ENCODE measurements at places on chromosomes 7 and 10.

DNA sequence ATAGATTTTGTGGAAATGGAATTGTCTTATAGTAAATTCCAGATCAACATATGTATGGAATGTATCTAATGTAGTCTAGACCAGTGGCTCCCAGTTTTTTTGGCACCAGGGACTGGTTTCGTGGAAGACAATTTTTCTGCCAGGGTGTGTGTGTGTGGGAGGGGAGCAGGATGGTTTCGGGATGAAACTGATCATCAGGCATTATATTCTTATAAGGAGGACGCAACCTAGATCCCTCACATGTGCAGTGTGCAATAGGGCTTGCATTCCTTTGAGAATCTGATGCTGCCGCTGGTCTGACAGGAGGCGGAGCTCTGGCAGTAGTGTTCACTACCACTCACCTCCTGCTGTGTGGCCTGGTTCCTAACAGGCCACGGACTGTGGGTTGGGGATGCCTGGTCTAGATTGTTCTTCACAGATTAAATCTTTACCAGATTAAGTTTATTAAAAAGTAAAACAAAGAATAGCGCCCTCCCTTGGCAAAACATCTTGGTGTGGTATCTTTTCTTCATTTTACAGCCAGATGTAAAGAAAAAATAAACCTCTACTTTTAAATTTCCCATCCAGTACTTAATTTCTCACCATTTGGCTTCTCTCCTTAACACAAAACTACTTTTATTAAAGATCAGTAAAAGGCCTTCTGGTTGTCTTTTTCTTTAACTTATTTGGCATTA is 48.4 kb downstream of the SEPTIN7 start:
- H3K4me3 ChIP-seq: no peak overlapping the region
- no peak for DNase-seq
- no peaks in the 10 kb centered on the region for H3K4me1 ChIP-seq
- H3K27me3 ChIP-seq: no peaks in the 10 kb centered on the region

DNA sequence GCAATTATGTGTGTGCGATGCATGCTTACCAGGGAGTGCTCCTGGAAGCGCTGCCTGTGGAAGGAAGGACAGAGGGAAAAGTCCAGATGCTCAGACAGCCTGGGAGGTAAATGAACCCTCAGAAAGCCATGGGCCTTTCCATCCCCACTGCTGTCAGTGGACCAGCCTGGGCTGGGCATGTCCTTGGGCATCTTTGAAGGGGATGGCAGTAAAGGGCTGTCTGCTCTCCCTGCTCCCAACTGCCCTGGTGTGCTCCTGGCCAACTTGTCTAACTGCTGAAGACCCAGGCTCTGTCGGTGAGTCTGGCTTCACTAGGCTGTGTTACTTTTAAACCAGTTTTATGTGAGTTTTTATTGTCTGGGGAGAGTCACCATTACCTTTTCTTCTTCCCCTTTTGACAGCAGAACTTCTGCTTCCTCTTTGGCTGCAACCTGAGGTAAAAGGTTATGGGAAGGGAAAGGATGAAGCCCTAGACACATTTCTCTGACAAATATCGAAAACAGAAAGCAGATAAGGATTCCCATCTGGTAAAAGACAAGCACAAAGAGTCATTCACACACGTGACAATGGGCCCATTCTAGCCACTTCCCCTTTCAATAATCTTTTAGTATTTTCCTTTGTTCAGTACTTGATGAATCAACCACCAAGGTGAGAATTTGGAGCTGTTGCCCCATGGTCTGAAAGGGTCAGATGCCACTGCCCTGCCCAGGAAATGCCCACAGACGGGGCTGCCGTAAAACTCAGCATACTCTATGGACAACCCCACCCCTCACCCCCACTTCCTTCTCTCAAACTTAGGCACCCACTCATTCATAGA is 27.6 kb upstream of the PIK3AP1 start:
- no peak overlapping the region for H3K27ac ChIP-seq
- H3K36me3 ChIP-seq: no peaks in the 10 kb centered on the region
- no peak overlapping the region for H3K4me3 ChIP-seq
- DNase-seq: no peak
- peaks cover 2% of the 10 kb centered on the region for H3K27me3 ChIP-seq
- H3K4me1 ChIP-seq: peaks cover 3% of the 10 kb centered on the region

- no peaks in the 10 kb centered on the region for H3K27me3 ChIP-seq
- DNase-seq: no peak
- no peaks in the 10 kb centered on the region for H3K36me3 ChIP-seq
- H3K27ac ChIP-seq: no peak overlapping the region
- no peak overlapping the region for H3K4me3 ChIP-seq
- no peaks in the 10 kb centered on the region for H3K4me1 ChIP-seq
These were observed 280.1 kb upstream of the PTER start for GRCh38 chr10:16156681-16157080.

DNA sequence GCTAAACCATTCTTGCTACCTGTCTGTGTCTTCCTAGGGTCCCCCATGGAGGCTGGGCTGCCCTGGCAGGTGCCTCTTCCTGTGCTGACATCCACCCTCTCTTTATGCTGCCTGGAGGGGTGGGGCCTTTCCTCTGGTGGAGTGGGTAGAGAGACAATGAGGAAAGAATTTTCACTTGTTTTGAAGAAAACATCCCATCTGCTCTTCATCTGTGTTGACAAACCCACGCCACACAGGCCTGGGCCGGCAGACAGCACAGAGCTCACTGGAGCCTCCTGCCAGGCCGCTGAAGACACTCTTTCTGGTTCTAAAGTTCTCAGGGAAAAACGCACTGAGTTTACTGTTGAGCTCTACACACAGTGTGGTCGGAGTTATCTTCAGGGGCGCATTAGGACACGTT is 328.2 kb downstream of the GLRX3 start:
- no peaks in the 10 kb centered on the region for H3K36me3 ChIP-seq
- DNase-seq: no peak
- H3K4me3 ChIP-seq: no peak overlapping the region
- no peaks in the 10 kb centered on the region for H3K27me3 ChIP-seq
- H3K4me1 ChIP-seq: no peaks in the 10 kb centered on the region

DNA sequence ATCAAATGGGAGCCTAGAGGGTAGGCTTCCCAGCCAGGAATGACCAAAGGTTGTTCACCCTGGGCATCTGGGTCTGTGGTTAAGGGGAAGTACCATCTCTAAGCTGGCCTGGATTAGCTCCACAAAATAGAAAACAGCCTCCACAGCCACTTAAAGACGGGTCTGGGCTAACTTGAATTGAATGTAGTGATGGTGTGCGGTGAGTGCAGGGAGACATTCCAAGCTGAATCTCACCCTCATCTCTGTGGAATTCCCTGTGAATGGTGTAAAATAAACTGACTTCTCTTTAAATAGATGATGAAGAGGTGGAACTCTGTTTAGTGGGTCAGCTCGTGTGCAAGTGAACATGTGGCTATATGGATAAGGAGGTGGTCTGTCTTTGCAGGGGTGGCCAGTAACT is 251.0 kb downstream of the DYNC1I1 start:
- no peaks in the 10 kb centered on the region for H3K36me3 ChIP-seq
- no peak overlapping the region for H3K27ac ChIP-seq
- H3K4me3 ChIP-seq: no peak overlapping the region
- no peak for DNase-seq
- H3K27me3 ChIP-seq: no peaks in the 10 kb centered on the region
- H3K4me1 ChIP-seq: no peaks in the 10 kb centered on the region

- H3K36me3 ChIP-seq: no peaks in the 10 kb centered on the region
- DNase-seq: no peak
- no peak overlapping the region for H3K4me3 ChIP-seq
- peaks cover 7% of the 10 kb centered on the region for H3K4me1 ChIP-seq
- peaks cover 23% of the 10 kb centered on the region for H3K27me3 ChIP-seq
These were observed 4.9 kb upstream of the HACD1 start for GRCh38 chr10:17622061-17622460.

DNA sequence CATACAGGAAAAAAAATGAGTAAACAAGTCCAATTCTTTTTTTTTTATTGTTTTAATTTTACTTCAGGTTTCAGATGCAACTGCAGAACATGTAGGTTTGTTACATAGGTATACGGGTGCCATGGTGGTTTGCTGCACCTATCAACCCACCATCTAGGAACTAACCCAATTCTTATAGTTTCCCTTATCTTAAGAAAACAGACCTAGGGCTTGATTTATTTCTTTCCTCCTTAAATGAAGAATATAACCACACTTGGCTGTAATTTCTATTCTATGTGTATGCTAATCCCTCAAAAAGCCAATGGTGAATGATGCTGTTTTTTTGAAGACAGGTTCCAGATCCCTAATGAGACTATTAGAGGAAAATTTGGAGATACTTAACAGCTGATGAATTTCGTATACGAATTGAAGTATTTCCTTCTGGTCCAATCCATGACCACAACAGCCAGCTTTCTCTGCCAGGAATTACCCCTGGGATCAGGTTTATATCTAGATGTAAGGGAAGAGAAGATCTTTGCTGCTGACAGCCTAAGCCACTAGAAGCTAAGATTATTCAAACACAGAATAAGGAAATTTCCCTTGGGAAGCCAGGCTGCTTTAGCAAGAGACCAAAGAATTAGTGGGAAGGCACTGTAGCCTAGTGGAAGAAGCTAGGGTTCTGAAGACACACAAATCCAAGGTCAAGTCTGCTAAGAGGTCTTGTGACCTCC is 115.8 kb downstream of the INHBA start:
- H3K4me3 ChIP-seq: no peak overlapping the region
- DNase-seq: no peak
- no peaks in the 10 kb centered on the region for H3K27me3 ChIP-seq
- no peak overlapping the region for H3K27ac ChIP-seq
- H3K36me3 ChIP-seq: no peaks in the 10 kb centered on the region

GRCh38 chr7:55469721-55470120 is 102.6 kb downstream of the VOPP1 start:
- peaks cover 76% of the 10 kb centered on the region for H3K4me1 ChIP-seq
- H3K27ac ChIP-seq: peak overlapping the region; percentile 77
- no peak for DNase-seq

DNA sequence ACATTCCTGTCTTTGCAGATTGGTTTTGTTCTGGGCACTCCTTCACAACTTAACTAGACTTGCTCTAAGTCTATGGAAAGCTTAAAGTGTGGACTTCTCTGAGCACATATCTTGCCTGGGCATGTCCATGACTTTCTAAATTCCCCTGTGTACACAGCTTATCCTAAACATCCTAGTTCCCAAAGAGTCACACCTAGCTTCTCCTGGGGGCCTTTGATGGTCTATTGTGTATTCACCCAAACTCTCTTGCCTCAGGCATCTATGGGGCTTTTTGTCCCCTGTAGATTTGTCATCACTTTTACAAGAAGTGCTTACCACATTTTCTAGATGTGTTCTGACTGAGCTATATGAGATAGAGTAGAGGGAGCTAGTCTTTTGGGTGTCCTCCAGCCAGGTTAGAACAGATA is 12.2 kb upstream of the ZNF488 start:
- DNase-seq: no peak
- H3K36me3 ChIP-seq: no peaks in the 10 kb centered on the region
- no peaks in the 10 kb centered on the region for H3K27me3 ChIP-seq
- H3K4me1 ChIP-seq: no peaks in the 10 kb centered on the region
- no peak overlapping the region for H3K4me3 ChIP-seq
- H3K27ac ChIP-seq: no peak overlapping the region

- H3K4me3 ChIP-seq: no peak overlapping the region
- no peaks in the 10 kb centered on the region for H3K4me1 ChIP-seq
- H3K36me3 ChIP-seq: no peaks in the 10 kb centered on the region
These were observed 275.0 kb downstream of the PTEN start for GRCh38 chr10:88138319-88138848.

DNA sequence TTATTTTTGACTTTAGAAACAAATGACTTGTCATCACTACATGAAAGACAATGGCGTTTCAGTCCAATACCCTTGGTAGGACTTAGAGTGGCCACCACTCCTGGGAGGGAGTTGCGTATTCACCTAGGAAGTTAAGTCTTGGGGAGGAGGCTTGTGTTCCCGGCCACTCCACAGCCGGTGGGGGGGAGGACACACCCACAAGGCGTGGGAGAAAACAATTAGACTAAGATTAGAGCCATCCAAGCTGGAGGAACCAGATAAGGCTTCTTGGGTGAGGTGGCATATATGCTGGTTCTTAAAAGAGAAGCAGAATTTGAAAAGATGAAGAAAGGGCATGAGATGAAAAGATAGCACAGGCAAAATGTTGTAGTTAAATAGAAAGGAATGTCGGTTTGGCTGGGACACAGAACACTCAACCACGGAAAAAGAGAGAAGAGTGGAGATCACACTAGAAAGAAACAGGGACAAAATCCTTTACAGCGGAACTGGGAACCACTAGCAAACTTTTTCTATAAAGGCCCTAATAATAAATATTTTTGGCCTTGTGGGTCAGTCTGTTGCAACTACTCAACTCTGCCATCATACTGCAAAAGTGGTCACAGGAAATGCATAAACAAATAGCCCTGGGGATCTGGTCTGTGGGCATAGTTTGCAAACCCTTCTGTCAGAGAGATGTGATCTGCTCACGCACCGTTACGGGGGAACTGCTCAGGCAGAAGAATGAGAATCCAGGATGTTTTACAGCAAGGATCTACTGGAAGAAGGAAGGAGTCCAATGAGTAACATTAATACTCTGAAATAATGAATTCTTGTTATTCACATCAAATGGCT is 651.8 kb downstream of the PARD3 start:
- H3K36me3 ChIP-seq: no peaks in the 10 kb centered on the region
- H3K27ac ChIP-seq: no peak overlapping the region
- H3K27me3 ChIP-seq: no peaks in the 10 kb centered on the region

DNA sequence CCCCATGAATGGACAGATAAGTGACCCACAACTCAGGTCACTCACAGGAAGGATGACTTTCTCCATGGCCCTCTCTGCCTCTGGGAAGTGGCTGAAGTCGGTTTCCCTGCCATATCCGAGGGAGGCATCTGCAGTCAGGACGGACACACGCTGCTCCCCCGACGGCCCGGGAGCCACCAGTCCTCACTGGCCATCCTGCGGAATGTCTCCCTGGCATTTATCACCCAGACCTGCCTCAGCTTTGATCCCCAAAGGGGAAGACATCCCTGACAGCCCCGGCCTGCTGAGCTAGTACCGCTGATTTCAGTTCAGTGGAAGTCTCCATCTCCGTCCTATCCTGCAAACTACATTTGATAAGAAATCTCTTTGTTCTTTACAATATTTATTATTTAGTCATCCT is 339.5 kb upstream of the MKI67 start:
- H3K4me3 ChIP-seq: no peak overlapping the region
- H3K27me3 ChIP-seq: no peaks in the 10 kb centered on the region
- no peaks in the 10 kb centered on the region for H3K36me3 ChIP-seq
- no peaks in the 10 kb centered on the region for H3K4me1 ChIP-seq
- H3K27ac ChIP-seq: no peak overlapping the region

GRCh38 chr10:64036321-64036930 is 515.2 kb downstream of the REEP3 start:
- H3K27me3 ChIP-seq: no peaks in the 10 kb centered on the region
- DNase-seq: no peak
- H3K4me1 ChIP-seq: peaks cover 6% of the 10 kb centered on the region
- no peak overlapping the region for H3K27ac ChIP-seq

- no peaks in the 10 kb centered on the region for H3K4me1 ChIP-seq
- DNase-seq: no peak
- H3K27me3 ChIP-seq: no peaks in the 10 kb centered on the region
- H3K27ac ChIP-seq: no peak overlapping the region
- no peaks in the 10 kb centered on the region for H3K36me3 ChIP-seq
- H3K4me3 ChIP-seq: no peak overlapping the region
These were observed 83.2 kb upstream of the BAIAP2L1 start for GRCh38 chr7:98483964-98484545.

- no peak for DNase-seq
- no peak overlapping the region for H3K4me3 ChIP-seq
- H3K27ac ChIP-seq: no peak overlapping the region
- H3K4me1 ChIP-seq: no peaks in the 10 kb centered on the region
These were observed 44.1 kb downstream of the NPY start for GRCh38 chr7:24328050-24328449.

GRCh38 chr10:127578961-127579305 is 29.8 kb downstream of the NPS start:
- no peak overlapping the region for H3K27ac ChIP-seq
- DNase-seq: no peak
- H3K4me3 ChIP-seq: no peak overlapping the region
